ENCODE measurements at places on chromosomes 3 and 15.

GRCh38 chr15:33188641-33189257 lies 5.8 kb downstream of the FMN1 start:
- DNase-seq = no peak

DNA sequence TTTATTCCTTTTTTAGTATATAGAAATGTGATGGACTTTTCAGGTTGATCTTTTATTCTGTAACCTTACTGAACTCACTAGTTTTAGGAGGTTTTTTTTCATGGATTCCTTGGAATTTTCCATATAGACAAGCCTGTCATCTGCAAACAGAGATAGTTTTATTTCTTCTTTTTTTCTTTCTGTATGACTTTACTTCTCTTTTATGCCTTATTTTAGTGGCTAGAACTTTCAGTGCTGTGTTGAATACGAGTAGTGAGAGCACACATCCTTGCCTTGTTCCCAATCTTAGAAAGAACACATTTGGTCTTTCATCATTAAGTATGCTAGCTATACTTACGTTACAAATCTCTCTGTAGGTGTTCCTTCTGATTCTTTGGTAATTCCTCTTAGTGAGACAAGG lies 336.5 kb downstream of the PTPRG start:
- no peak for DNase-seq

- DNase-seq = peak; percentile 52
Measured at GRCh38 chr3:37967260-37967881, 23.2 kb upstream of the VILL start.

DNA sequence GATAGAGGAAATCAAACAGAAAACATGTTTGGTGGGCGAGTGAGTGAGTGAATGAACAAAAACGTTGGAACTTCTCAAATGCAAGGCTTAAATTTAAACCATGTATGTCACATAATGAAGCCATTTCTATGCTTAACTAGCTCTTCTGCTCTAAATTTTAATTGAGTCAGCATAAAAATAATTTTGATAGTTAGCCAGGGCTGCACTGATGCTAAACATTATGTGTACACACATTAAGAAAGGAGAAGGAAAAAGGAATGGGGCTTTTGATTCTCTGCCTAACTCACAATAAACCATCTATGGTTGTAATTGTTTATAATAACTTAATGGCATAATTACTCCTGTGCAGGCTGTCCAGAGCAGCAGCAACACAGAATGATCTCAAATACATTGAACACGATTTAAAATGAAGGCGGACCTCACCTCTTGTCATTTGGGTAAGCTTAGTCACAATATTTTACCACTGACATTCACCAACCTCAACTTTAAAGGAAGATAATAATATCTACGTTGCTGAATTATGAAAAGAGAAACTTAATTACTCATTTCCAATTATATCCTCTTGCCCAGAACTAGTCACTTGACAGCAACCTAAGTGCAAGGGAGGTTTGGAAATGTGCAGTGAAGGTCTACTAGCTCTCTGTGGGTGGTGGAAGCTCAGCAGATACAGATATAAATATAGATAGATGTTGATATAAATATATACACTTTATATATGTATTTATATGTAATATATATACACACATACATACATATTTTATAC lies 318.4 kb upstream of the TRIM42 start:
- DNase-seq = no peak

- no peak for DNase-seq
Measured at GRCh38 chr3:15443826-15444524, 16.6 kb downstream of the EAF1 start.

Data from fibroblast of the conjunctiva (primary cell).